ENCODE measurements at places on chromosomes 6 and 20. TPM values are rescaled to one million over a fixed set of nuclear protein-coding genes. Genes with fewer than 3 reads are reported as not detected.

Gene SLA2
- not detected for total RNA-seq

Gene CLPSL1
- total RNA-seq, result not detected

Gene RAB22A
- 17.9 TPM for total RNA-seq

Gene EPPIN
- not detected for total RNA-seq

All from aortic smooth muscle cell (primary cell).